Stimulated activated CD4-positive, alpha-beta T cell treated with anti-CD3 and anti-CD28 coated beads, Interleukin-4, amount 100 ng/mL, for 1 hour (primary cell): ENCODE measurements at places on chromosomes 6 and 20.
A peak's percentile ranks its signal among the peaks of the same experiment; 100 is the strongest.

GRCh38 chr20:10453241-10453640 lies 18.1 kb downstream of the SLX4IP start:
- DNase-seq: no peak

DNA sequence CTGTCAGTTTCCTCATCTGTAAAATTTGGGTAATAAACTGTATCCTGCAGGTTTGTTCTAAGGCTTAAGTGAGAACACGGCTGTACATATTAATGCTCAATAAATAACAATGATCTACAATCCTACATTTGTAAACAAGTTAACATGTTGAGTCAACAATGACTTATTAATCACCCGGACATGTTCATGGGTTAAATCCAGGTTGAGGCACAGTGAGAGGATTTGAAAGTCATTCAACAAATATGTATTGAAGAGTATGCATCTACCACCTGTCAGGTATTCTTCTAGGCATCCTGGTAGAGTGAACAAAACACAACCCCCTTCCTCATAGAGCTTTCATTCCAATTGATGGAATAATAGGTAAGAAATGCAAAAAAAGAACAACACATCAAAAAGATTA lies 554.7 kb upstream of the SLC35B3 start:
- no peak for DNase-seq

DNA sequence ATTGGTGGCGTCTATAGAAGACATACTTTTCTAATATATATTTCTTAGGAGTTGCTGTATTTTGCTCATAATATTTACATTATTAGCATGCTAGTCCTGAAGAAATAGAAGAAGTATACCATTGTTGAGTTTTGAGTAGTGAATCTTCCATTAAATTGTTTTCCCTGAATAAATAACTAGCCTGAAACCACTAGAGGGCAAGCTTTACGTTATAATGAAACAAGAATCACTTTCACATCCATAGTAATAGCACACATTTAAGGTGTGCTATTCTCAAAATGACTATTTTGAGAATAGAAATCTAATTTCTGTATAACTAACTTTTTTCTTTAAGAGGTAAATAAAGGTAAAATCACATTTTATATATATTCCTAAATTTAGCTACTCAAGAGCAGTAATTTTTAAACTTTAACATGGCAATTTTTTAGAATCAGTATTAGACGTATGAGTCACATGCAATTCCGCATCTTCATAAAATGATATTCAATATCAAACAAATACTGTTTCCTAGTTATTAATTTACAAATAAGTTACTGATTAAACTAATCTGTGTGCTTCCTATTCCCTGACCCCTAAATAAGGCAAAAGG lies 213.2 kb upstream of the MANEA start:
- no peak for DNase-seq

GRCh38 chr6:87029711-87030314 lies 65.1 kb downstream of the CGA start:
- DNase-seq: no peak

DNA sequence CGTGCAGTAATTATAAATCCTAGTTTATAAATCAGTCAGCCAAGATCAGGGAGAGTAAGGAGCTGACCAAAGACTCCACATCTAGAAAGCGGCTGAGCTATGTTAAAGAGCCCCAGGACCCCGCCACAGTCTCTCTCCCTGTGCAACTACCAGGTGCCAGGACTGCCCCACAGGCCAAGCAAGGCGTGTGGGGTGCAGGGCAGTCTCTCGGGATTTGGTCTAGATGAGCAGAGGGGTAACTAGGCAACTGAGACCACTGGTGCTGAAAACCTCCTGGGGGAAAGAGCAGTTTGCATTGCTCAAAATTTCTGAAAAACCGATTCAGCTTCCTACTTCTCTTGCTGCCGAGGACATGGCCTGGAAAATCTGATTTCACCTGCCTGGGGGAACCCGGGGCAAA lies 10.4 kb downstream of the PMEPA1 start:
- no peak for DNase-seq

- DNase-seq: no peak
Observed at GRCh38 chr6:36649701-36650484, 28.6 kb upstream of the CDKN1A start.

DNA sequence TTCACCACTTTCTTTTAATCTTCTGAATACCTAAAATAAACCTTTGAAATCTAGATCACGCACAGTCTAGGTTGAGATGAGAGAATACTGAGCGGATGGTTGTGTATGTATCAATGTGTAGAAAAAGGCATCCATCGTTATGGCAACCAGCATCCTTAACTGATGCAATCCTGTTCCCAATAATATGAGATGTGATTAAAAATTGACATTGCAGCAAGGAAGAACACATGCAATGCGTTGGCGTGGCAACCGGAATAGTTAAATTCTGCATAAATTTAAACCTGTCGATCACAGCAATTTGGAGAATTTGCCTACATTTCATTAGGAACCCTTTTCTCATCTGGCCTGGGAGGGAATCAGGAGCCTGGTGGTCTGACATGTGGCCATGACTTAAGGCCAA lies 1.3 kb upstream of the L3MBTL1 start:
- no peak for DNase-seq

- DNase-seq: no peak
Observed at GRCh38 chr6:154887051-154887450, 108.1 kb upstream of the TIAM2 start.

DNA sequence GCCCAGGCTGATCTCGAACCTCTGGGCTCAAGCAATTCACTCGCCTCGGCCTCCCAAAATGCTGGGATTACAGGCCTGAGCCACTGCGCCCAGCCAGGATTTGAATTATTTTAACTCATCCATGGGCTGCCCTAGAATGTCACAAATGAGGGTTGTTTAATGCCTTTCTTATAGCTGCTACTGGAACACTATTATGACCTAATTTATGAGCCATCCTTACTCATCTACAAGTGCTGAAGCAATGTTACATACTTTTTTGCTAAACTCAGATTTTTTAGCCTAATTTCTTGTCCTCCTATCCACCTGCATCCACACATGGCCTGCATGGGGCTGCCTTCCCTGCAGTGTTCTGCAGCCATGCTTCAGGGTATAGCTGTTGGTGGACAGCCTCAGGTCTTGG lies 59.9 kb downstream of the RTN4IP1 start:
- DNase-seq: no peak

DNA sequence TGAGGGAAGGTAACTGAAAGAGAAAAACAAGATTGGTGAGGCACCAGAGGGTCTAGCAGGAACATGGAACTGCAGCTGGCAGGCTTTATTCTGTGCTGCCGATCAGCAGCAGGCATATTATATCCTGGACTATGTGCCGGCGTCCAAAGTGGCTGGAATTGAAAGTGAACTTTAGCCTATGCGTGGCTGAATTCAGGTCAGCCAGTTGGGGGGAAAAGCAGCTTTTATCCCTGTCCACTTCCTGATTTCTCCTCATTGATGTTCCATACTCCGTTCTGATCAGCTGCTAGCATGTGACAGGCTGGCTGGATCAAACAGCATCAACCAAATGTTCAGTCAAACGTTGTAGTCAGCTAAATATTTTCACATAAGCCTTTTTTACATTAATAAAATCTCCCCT lies 99.0 kb downstream of the CAP2 start:
- no peak for DNase-seq

DNA sequence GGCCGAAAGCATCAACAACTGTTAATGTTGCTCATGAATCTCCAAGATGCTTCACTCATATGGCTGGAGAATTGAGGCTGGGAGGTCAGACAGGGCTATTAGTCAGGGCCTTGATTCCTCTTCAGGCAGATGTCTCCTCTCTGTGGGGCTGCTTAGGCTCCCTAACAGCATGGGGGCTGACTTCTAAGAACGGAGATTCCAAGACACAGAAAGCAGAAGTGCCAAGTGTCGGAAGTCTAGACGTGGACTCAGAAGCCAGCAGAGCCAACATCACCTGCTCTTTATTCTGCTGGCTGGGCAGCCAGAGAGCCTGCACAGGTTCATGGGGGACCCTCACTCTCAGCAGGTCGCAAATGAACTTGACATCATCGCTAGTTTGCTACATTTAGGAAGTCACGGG lies 279.8 kb downstream of the CDH26 start:
- DNase-seq: no peak

DNA sequence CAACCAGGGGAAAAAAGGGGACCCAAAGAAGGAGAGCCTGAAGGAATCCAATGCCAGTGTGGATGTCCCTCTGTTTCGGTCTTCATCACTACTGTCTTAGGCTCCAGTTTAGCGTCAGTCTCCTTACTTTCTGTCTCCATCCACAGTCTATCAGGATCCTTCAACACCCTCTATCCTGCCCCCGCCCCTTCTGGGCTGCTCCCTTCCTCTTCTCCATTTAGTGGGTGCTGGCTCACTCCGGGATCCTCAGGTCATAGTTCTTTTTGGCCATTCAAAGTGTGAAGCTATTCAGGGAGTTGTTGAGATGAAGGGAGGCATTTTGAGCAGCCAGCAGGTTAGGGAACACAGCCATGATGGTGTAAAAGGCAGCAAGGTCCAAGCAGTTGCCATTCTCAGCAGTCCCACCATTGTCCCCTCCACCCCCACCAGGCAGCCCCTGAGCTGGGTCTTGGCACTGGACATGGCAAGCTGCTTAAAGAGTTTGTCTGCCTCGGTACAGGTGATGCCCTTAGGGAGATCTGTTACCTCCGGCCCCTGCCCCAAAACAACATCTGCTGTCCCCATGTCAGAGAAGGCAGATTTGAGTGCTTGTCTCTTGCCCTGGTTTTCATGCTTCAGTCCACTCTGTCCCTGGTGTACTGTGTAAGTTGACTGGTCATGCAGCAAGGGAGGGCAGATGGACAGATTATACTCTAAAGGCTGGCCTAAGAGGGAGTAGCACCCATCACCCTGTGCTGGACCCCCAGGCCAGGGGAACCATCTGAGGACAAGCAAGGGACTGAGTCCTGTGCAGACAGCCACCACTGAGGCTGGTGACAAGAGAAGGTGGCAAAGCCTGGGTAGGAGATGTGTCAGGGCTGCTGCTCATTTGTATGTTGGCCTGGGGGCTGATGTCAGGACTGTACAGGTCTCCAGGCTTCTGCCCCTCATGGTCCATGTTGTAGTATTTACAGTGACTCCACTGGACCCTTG lies 842.0 kb downstream of the HACE1 start:
- no peak for DNase-seq

GRCh38 chr6:170291271-170292110 lies 613 bp upstream of the DLL1 start:
- peak; percentile 38 for DNase-seq

DNA sequence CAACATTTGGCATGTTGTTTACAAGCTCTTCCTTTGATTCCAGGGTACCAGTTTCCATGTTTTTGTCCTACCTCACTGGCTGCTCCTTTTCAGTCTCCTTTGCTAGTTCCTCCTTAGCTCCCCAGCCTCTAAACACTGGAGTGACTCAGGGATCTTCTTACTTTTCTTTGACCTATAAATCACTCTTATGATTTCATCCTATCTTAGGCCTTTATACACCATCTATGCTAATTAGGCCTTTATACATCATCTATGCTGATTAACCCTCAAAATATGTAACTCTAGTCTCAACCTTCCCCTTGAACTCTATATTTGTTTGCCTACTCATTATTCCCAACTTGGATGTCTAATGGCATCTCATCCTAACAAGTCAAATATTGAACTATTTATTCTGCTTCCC lies 9.5 kb downstream of the TMEM30A start:
- no peak for DNase-seq

DNA sequence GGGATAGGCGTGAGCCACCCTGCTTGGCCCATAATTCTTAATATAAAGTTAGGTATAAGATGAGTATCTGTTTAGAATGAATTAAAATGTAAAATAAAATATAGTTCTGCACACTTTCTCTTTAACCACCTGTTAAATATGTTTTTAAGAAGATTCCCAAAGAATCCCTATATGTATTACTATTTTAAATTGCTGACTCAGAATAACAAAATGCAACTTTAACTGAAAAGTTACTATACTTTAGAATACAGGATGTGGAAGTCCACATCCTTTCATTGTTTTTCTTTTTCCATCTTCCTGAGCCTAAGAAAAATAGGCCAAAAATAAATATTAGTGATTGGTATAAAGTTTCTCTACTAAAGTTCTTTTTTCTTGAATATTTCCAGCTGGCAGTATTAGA lies 325.6 kb upstream of the EYS start:
- DNase-seq: no peak

DNA sequence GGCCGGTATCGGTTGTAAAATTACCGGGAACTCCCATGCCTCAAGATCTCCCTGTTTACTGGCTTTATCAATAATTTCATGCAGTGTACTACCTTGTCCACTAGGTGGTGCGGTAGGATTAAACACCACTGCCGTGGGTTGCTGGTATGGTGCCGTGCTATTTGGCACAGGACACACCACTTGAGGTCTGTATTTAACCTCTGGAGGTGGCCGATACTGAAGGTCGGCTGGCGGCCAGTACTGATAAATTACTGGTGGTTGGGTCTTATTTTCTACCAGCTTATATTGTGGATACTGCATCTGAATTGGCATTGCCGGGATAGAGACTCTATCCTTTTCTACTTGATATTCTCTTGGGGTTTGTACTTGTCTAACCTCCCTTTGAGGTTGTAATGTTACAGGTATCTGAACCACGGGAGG lies 14.3 kb upstream of the PTCRA start:
- peak; percentile 45 for DNase-seq

GRCh38 chr6:145367149-145367548 lies 368.2 kb downstream of the EPM2A start:
- DNase-seq: no peak

DNA sequence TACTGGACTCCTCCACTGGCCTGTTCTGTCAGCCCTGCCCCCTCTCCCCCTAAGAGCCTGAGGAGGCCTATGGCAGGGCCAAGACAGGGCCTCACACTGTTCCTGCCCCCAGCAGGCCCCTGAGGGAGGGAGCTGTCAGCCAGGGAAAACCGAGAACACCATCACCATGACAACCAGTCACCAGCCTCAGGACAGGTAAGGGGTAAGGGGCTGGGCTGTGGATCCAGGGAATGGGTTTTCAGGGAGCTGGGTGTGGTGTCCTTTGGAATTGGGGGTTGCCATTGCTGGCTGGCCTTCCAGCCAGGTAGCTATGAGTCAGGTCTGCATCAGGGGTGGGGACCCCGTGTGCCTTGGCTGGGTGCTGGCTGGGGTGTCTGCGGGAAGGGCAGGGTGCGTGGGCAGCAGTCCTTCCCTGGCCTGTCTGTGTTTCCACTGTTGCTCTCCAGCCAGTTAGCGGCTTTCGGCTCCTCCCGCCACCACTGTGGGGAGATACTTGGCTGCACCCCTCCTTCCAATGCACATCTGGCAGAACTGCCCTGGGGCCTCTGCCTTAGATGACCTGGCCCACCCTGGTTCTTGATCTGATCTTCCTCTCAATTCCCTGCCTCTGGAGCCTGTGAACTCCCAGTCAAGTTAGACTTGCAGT lies 3.9 kb downstream of the SLC29A1 start:
- no peak for DNase-seq
